Umbilical cord (tissue), 2 donors: ENCODE measurements at places on chromosomes 16 and 17. TPM values are rescaled to one million over a fixed set of nuclear protein-coding genes. Genes with fewer than 3 reads are reported as not detected.

MAF gene
- total RNA-seq, result 33.2 TPM

IL17C gene
- total RNA-seq, result not detected

DHRS7C gene
- not detected for total RNA-seq

IRF8 gene
- total RNA-seq, result 19.5 TPM

HSD3B7 gene
- total RNA-seq, result 26.0 TPM

CSH2 gene
- total RNA-seq, result 4.3 TPM

- DNase-seq, result no peak
These were observed 31.6 kb downstream of the IFT140 start for GRCh38 chr16:1580256-1580655.

GRCh38 chr16:49116873-49117272, 164.8 kb downstream of the CBLN1 start:
- no peak for DNase-seq

- no peak for DNase-seq
These were observed 155.9 kb downstream of the NTN1 start for GRCh38 chr17:9177212-9177611.

DNA sequence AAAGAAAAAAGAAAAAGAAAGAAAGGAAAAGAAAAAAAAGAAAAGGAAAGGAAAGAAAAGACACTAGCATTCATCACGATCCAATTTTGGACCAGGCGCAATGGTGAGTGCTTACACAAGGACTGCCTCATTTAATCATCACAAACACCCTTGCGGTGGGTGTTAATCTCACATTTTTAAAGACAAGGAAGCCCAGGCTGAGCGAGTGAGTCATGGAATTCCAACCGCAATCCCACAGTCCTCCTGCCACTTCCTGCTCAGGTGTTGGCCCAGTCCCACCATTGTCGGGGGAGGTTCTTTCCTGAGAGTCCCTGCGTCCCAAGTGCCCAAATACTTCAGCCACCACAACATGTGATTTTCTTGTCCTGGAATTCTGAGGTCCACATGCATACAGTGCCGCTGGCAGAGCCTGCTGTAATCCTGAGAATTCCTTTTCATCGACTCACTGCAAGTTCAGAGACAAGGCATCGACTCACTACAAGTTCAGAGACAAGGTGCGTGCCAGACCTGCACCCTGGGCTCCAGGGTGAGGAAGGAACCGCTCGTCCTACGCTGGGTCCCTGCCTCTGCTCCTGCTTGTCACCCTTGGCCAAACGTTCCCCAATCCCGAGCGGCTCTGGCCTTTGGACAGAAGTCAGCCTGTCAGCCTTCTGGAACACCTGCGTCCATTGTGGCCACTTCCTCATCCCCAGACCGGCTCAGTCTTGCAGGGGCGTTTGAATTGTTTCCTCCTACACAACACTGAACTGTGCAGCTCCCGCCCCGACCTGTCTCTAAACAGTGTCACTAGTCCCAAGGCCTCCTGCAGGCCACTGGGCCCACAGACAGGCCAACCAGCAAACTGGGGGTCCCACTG, 5.8 kb downstream of the ZG16B start:
- peak; percentile 23 for DNase-seq

GRCh38 chr17:40560592-40561293, 4.5 kb downstream of the CCR7 start:
- no peak for DNase-seq

GRCh38 chr16:26667307-26667706, 399.4 kb upstream of the C16orf82 start:
- DNase-seq, result no peak

DNA sequence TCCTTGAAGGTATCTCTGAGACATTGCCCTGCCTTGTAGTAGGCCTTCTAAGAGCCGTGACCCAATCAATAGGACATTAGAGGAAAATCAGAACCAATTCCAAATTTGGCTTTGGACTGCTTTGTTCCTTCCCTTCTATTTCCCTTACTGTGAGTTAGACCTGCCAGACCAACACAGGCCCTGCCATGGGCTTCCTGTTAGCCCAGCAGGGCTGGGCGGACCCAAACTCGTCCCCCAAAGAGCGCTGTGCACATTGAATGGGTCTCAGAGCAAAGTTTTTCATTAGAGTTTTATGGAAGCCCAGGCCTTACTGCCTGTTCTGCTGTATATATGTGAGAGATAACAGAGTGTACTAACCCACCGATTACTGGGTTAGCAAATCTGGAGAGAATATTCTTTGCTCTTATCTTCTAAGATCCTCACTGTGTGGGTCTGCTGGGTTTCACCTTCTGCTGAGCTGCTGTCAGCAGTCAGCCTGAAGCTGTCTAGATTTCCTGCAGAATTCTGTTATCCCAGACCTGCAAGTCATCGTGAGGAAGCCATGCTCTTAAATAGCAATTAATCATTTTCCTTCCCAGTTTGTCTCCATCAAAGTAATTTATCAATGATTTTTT, 5.7 kb downstream of the ARHGAP44 start:
- DNase-seq, result peak; percentile 80

DNA sequence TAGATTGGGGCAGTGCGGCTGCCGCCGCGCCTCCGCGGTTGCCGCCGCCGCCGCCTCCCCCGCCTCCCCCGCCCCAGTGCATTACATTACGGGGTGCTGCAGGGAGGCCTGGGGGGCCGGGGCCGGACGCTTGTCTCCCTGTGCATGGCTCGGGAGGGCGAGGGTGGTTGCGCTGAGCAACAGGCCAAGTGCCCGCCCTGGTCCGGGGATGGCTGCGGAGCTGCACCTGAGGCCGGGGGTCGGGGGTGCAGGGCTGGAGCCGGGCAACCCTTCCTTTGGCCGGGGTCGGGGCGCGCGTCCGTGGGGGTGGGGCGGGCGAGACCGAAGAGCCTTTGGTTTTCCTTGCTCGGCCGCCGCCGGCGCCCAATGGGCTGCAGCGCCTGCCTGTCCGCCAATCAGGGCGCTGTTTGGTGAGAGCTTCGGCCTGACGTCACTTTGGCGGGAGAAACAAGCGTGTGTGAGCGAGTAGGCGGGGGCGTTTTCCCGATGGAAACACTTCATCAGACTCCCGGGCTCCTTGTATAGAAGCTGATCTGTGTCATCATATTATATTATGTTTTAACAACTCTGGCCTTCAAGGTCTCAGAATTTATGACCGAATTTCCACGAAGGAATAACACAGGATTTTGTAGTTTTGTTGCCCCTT, 941 bp upstream of the FBXL20 start:
- DNase-seq, result peak; percentile 96

DNA sequence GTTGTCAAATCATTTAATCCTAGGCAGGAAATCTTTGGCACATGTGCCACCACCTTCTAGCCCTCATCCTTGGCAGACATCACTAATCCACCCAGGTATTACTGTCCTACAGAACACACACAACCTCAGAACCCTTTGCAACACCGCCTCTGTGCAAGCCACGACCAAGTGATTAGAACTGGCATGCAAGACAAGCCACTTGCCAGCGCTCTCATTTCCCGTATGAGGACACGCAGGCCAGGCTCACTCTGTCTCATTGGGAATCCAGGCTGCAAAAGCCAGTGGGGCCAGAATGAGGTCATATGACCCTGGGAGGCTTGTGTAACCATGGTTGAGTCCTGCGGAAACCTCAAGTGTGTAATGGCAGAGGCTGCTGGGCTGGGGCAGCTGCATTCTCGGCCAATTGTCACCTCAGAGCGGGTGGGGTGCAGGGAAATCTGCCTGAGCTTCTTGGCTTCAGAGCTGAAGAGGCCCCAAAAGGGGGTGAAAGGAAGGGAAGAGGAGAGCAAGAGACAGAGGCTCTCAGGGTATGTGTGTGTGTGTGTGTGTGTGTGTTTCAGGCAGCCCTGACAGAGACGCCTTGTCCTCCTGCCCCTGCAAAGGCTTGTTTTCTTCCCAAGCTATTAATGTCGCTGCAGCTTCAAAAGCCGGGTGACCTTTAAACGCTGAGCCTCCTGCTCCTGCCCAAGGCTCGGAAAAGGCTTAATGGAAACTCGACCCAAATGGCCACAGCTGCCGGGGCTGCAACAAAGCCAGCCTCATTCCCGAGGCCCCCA, 43.2 kb upstream of the MRPS23 start:
- DNase-seq, result peak; percentile 98

DNA sequence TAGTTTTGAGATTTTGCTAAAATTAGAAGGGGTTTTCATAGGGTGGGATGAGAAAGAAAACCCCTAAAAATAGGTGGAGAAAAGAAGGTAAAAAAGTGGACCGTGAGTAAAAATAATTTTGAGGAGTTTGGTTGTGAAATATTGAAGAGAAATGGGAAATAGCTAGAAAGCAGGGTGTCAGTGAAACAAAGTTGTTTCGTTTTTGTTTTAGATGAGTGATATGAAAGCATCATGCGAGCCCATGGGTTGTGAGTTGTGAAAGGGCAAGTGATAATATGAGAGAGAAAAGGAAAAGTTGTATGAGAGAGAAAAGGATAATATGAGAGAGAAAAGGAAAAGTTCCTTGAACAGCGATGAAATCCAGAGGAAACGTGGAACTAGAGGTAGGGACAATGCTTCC, 7.3 kb upstream of the SMIM36 start:
- no peak for DNase-seq

DNA sequence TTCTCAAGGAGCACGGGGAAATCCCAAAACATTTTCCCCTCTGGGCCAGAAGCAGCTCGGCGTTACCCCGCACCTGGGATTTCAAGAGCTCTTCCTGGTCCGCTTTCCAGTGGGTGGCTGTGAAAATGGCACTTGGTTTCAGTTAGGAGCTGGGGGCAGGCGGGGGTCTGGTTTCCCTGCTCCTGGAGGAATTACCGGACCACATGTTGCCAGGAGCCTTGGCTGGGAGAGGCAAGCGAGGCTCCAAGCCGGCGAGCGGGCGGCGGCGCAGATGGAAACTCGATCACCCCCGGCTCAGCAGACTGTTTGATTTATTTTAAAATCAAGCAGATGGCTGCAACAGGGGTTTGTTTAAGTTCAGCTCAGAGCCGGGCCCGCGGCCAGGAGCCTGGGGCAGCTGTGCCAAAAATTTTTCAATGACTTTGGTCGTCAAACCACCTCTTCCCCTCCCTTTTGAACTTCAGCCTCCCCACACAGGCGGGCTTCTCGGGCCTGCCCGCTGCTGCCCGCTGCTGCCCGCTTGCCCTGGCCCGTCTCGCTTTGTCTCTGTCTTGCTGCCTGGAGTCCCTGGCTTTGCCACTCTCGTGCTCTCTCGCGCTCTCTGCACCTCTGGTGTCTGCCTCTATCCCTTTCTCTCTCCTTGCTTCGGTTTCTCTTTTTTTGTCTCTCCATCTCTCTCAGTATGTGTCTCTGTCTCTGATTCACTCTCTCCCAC, 108.0 kb upstream of the CIBAR2 start:
- DNase-seq, result peak; percentile 92

GRCh38 chr17:35740997-35741931, 9.8 kb downstream of the RASL10B start:
- DNase-seq, result no peak

GRCh38 chr16:74842413-74842812, 67.8 kb upstream of the FA2H start:
- DNase-seq, result no peak

DNA sequence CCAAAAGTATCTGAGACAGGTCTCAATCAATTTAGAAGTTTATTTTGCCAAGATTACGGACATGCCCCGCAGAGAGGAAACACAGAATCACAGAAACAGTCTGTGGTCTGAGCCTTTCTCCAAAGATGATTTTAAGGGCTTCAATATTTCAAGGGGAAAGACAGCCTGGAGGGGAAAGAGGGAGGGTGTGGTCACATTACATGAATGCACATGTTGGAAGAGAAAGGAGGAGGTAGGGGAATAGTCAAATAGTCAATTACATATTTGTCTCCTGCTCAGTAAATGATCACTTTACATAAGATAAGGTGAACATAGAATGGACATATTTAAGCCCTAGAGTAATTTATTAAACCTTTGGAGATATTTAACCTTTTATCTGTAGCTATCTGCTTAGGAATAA, 12.3 kb downstream of the UNC45B start:
- no peak for DNase-seq
